ENCODE measurements at places on chromosomes 4 and X.

- DNase-seq, result no peak
Observed at GRCh38 chr4:86706923-86707597, 112.9 kb downstream of the PTPN13 start.

DNA sequence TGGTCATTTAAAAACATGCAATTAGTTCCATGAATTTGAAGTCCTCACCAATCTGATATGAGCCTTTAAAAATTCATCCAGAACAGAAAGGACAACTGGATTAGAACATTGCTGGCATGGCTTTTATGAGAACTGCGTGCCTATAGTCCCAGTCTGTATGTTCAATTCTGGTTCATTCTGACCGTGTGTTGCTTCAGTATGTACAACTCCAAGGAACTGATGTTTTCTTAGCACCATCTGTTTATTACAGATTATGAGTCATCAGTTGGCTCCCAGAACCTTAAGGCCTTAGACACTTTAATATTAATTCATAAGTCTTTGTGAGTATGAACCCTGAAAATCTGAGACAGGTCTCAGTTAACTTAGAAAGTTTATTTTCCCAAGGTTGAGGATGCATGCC, 115.0 kb downstream of the CEP44 start:
- no peak for DNase-seq

- no peak for DNase-seq
Observed at GRCh38 chr4:114209584-114209983, 230.1 kb upstream of the ARSJ start.

DNA sequence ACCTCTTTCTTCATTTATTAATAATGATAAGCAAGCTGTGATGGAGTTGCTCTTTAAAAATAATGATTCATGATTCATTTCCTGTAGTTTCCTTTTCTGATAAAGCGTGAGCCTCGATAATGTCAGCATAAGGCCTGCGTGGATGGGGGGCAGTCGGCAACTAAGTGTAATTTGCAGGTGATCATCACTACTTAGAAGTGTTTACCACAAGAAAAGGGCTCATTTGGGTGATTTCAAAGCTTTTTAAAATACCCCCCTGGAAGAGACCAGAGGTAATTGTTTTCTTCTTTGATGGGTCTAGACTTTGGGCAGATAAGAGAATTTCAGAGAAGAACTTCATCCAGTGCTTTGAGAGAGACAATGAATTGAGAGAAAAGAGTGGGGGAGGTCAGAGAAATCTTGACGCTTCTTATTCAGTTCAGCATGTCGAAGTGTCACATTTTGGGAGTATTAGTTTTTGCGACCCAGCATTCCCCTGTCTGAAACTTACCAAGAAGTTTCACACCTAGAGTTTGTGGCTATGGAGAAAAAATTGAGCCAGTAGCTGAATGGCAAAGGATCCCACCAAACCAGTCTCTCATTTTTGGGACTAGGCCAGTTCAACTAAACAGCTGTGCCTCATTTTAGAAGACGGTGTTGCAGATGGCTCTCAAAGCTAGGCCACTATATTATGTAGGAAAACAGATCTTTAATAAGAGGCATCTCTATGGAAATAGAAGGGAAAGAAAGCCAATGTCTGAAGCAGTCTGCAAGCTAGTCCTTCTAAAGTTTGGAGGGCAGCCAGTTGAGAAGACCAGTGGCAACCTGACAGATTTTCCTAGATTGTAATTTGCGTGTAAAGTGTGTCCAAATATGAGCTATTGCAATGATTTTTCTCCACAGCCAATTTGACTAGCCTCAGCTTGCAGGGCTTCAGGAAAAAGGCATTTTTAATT, 171.0 kb upstream of the PPP1R2C start:
- no peak for DNase-seq

GRCh38 chr4:155001251-155001650, 207.2 kb upstream of the NPY2R start:
- no peak for DNase-seq

Data from pancreas (tissue), 10 donors.